B cell (primary cell): ENCODE measurements at places on chromosomes 4 and X. TPM values are rescaled to one million over a fixed set of nuclear protein-coding genes. Genes with fewer than 3 reads are reported as not detected.

DNA sequence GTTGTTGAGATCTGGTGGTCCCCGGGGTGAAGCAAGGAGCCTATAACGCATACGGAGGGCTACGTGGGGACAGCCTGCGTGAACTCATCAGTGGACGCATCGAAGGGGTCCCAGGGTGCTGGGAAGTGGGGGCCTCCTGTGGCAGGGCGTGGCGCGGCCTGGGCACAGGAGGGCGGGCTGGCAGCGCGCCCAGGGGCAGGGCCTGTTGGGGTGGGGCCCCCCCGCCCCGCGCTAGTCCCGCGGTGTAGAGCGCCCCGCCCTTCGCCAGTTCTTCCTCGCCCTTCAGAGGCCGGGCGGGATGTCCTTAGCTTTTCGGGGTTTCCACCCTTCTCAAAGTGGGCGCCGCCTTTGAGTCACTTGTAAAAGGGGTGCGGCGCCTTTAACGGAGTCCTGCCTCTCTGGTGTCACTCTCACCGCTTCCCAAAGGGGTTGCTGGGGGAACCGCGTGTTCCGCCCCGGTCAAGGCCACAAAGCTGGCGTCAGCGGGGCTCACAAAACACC is 632 bp downstream of the PLP2 start:
- no peaks in the 10 kb centered on the region for H3K27me3 ChIP-seq
- H3K36me3 ChIP-seq: peaks cover 16% of the 10 kb centered on the region
- H3K4me1 ChIP-seq: peaks cover 15% of the 10 kb centered on the region

GRCh38 chr4:99807666-99808065 is 9.0 kb upstream of the DAPP1 start:
- H3K27ac ChIP-seq: no peak overlapping the region
- no peaks in the 10 kb centered on the region for H3K36me3 ChIP-seq
- H3K4me1 ChIP-seq: peaks cover 20% of the 10 kb centered on the region
- no peaks in the 10 kb centered on the region for H3K27me3 ChIP-seq
- no peak overlapping the region for H3K4me3 ChIP-seq

Gene UGT2A2
- not detected in 2 replicates for total RNA-seq

DNA sequence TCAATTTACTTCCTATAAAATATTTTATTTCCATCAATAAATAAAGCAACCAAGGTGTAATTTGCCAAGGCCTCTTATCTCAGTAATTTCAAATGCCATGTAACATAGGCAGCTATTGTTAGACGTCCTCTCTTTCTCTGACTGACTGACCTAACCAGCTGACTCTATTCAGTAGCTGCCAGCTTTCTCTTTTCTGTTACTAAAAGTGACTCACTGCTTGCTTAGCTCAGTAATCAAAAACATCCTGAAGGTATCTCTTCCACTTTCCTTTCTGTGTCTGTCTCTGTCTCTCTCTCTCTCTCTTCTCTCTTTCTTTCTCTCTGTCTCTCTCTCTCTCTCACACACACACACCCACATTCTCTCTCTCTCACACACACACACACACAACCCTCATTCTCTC is 134.2 kb downstream of the SPOCK3 start:
- no peaks in the 10 kb centered on the region for H3K27me3 ChIP-seq
- no peaks in the 10 kb centered on the region for H3K4me1 ChIP-seq
- H3K4me3 ChIP-seq: no peak overlapping the region
- no peak for DNase-seq
- no peak overlapping the region for H3K27ac ChIP-seq

DNA sequence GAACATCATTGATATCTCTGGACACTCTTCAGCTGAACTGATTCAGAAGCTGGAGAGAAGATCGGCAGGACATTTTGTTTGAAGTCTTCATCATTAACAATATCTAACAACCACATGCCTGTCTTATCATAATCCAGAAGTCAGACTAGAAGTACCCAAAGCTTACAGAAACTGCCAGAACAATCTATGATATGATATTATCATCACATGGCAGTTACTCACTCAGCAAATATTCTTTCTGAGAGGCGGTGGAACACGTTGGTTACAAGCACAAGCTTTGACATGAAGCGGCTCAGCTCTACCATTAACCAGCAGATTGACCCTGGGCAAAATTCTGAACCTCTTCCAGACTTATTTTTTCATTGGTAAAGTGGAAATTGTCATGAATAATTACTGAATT is 69.4 kb upstream of the KIT start:
- DNase-seq: no peak
- no peaks in the 10 kb centered on the region for H3K4me1 ChIP-seq
- no peaks in the 10 kb centered on the region for H3K27me3 ChIP-seq

DNA sequence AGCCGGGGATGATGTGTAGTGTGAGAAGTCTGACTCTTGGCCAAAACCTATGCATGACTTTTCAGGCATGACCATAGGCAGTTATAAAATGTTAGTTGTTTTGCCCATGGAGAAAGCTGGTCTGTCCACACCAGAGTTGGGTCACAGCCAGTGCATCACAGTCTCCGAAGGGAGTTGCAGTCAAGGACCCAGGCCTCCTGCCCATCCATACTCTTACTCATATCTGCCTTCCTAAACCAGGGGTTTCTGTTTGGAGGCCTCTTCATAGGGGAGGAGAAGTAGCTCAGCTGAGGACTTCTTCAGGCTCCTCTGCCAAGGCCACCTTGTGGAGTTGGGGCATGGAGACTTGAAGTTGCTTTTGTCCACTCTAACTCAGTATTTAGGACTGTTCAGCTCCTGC is 1008.3 kb downstream of the PCDH18 start:
- H3K27ac ChIP-seq: no peak overlapping the region
- H3K36me3 ChIP-seq: no peaks in the 10 kb centered on the region
- H3K4me3 ChIP-seq: no peak overlapping the region
- H3K4me1 ChIP-seq: no peaks in the 10 kb centered on the region
- DNase-seq: no peak
- H3K27me3 ChIP-seq: no peaks in the 10 kb centered on the region

Gene CLGN
- total RNA-seq: 0.15 TPM in 1 of 2 replicates, not detected in the other

- H3K27ac ChIP-seq: no peak overlapping the region
Observed at GRCh38 chr4:7792616-7793015, 147.0 kb downstream of the AFAP1 start.

Gene SAGE1
- not detected in 2 replicates for total RNA-seq

Gene PLAC8
- total RNA-seq: 125 and 133 TPM in 2 replicates

DNA sequence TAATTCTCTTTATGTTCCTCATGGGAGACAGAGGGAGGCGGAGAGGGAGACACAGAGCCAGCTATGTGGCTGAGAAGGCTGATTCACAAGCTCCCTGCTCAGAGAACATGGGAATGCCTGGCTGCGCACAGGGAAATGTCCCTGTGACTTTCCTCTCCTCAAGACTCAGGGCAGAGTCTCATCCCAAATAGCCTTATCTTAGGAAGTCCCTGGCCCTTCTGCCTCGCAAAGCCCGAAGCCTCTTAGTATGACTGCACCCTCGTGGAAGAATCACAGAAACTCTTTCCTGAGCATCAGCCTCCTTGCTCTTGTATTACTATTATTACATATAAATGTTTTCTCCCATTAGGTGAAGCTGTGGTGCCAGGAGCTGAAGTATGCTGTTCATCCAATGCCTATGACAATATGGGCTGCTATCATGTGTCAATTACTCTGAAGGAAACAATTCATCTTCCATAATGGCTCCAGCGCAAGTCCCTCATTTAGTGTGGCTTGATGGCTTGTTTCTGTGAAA is 230.5 kb downstream of the MGST2 start:
- H3K27me3 ChIP-seq: no peaks in the 10 kb centered on the region
- no peaks in the 10 kb centered on the region for H3K36me3 ChIP-seq
- no peaks in the 10 kb centered on the region for H3K4me1 ChIP-seq
- no peak overlapping the region for H3K4me3 ChIP-seq
- H3K27ac ChIP-seq: no peak overlapping the region

DNA sequence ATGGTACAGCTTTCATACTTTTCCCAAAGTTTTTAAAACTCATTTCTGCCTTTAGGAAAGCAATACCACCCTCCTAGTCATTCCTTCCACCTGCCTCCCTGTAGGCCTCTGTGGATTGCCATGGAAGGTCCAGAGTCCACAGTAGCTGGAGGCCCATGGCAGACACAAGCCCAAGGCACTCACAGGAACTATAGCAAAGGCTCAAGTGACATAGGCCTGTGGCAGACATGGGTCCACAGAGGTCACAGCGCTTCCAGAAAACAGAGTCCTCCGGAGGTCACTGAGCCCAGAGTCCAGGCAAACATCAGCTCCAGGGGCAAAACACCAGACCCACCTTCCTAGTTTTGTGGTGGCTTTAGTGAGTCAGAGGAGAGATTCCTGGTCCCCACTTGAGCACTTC is 147.6 kb upstream of the ATP6AP2 start:
- H3K27me3 ChIP-seq: no peaks in the 10 kb centered on the region
- no peak overlapping the region for H3K27ac ChIP-seq
- DNase-seq: no peak
- H3K36me3 ChIP-seq: no peaks in the 10 kb centered on the region
- H3K4me1 ChIP-seq: no peaks in the 10 kb centered on the region

- DNase-seq: no peak
- no peak overlapping the region for H3K4me3 ChIP-seq
Observed at GRCh38 chrX:81890521-81890920, 688.6 kb downstream of the SH3BGRL start.

Gene SHROOM2
- not detected in 2 replicates for total RNA-seq

- H3K27me3 ChIP-seq: peaks cover 30% of the 10 kb centered on the region
- peak overlapping the region; percentile 36 for H3K4me3 ChIP-seq
- DNase-seq: peak; percentile 75
- H3K36me3 ChIP-seq: no peaks in the 10 kb centered on the region
- peaks cover 30% of the 10 kb centered on the region for H3K4me1 ChIP-seq
Observed at GRCh38 chr4:1008840-1009541, 2.4 kb upstream of the FGFRL1 start.

- no peak overlapping the region for H3K27ac ChIP-seq
- no peak overlapping the region for H3K4me3 ChIP-seq
- no peak for DNase-seq
- no peaks in the 10 kb centered on the region for H3K27me3 ChIP-seq
- no peaks in the 10 kb centered on the region for H3K4me1 ChIP-seq
Observed at GRCh38 chr4:6023731-6024130, 5.5 kb upstream of the C4orf50 start.

Gene TXK
- 0.79 and 2.5 TPM in 2 replicates for total RNA-seq

Gene AMTN
- not detected in 2 replicates for total RNA-seq

Gene KIF4A
- 0.07 and 0.22 TPM in 2 replicates for total RNA-seq

Gene AR
- not detected in 2 replicates for total RNA-seq

DNA sequence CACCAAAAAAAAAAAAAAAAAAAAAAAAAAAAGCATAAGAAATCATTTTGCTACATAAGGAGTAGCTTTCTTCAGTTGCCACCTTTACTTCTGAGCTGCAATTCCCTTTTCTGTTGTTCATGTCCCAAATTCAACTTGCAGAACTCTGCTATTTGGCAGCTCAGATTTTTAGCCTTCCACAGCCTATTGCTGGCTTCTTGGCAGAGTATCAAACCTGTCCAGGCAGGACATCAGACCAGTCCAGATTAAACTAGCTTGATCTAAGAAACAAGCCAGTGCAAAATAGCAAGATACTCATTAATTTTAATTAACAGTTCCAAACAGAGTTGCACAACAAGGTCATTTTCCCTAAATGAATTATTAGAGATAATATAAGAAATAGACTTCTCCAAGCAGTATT is 123.6 kb upstream of the NR3C2 start:
- H3K36me3 ChIP-seq: no peaks in the 10 kb centered on the region
- no peak overlapping the region for H3K27ac ChIP-seq
- no peaks in the 10 kb centered on the region for H3K27me3 ChIP-seq
- no peak for DNase-seq

DNA sequence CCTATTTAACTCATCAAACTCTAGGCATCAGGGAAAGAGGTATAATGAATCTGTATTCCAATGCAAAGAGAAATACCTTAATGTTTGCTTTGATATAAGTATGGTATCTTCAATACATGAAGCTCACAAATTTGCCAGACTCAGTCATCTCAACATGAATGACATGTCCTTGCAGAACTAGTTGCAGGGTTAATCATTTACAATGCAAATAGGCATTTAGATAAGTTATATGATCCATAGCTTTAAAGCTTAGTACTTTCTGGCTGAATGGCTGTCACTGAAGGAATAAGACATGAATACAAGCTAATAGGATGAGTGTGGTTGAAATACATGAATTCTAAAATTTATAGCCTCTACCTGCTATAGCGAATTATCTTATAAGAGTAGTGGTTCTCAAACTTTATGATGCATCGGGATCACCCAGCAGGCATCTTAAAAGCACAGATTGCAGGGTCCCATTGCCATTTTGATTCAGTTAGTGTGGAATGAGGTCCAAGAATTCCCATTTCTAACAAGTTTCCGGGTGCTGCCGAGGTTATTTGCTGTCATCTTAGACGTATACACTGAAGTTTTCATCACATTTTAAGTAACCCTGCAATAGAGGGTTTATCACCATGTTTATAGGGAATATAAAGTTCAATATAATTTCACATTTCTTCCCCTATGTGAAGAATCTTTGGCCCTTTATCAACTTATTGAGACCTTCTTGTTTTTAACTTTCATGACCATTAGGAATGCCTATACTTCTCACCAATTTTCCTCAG is 439.2 kb downstream of the ARHGAP24 start:
- no peak overlapping the region for H3K4me3 ChIP-seq
- no peaks in the 10 kb centered on the region for H3K27me3 ChIP-seq
- DNase-seq: no peak
- H3K4me1 ChIP-seq: peaks cover 10% of the 10 kb centered on the region
- peaks cover 4% of the 10 kb centered on the region for H3K36me3 ChIP-seq
- H3K27ac ChIP-seq: no peak overlapping the region

Gene NDNF
- not detected in 2 replicates for total RNA-seq

DNA sequence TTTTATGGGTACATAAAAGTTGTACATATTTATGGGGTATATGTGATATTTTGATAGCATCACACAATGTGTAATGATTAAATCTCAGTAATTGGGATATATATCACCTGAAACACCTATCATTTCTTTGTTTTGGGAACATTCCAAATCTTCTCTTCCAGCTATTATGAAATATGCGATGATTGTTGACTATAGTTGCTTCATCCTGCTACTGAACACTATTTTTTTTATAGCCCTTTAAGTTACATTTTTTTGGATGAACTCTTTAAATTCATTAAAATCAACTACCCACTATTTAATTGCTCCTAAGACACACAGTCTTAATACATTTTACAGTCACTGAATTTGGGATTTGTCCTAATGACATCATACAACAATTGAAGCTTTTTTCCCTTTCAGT is 212.9 kb downstream of the BMPR1B start:
- H3K36me3 ChIP-seq: no peaks in the 10 kb centered on the region
- H3K27me3 ChIP-seq: no peaks in the 10 kb centered on the region
- no peaks in the 10 kb centered on the region for H3K4me1 ChIP-seq
- no peak overlapping the region for H3K4me3 ChIP-seq
- DNase-seq: no peak
- H3K27ac ChIP-seq: no peak overlapping the region

GRCh38 chrX:132622130-132622529 is 133.3 kb upstream of the MBNL3 start:
- DNase-seq: peak; percentile 3
- peaks cover 23% of the 10 kb centered on the region for H3K4me1 ChIP-seq
- H3K27me3 ChIP-seq: no peaks in the 10 kb centered on the region
- no peak overlapping the region for H3K4me3 ChIP-seq
- no peak overlapping the region for H3K27ac ChIP-seq

DNA sequence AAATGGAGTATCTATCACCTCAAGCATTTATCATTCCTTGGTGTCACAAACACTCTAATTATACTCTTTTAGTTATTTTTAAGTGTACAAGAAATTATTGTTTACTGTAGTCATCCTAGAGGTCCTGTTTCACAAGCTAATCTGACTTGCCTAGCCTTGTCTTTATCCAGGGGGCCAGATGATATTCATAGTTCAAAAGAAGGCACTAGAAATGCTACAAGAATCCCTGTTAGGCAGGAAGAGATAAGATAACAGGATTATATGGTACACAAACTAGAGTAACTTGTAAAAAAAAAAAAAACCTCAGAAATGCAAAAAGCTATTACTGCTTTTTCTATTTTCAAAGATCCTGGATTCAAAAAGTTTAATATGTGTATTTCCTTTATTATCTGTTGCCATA is 95.8 kb downstream of the MBNL3 start:
- no peak overlapping the region for H3K27ac ChIP-seq
- no peak overlapping the region for H3K4me3 ChIP-seq
- no peaks in the 10 kb centered on the region for H3K4me1 ChIP-seq
